Activated CD4-positive, alpha-beta T cell treated with anti-CD3 and anti-CD28 coated beads for 48 hours (primary cell): ENCODE measurements at places on chromosomes 12 and 14.
A peak's percentile ranks its signal among the peaks of the same experiment; 100 is the strongest.

DNA sequence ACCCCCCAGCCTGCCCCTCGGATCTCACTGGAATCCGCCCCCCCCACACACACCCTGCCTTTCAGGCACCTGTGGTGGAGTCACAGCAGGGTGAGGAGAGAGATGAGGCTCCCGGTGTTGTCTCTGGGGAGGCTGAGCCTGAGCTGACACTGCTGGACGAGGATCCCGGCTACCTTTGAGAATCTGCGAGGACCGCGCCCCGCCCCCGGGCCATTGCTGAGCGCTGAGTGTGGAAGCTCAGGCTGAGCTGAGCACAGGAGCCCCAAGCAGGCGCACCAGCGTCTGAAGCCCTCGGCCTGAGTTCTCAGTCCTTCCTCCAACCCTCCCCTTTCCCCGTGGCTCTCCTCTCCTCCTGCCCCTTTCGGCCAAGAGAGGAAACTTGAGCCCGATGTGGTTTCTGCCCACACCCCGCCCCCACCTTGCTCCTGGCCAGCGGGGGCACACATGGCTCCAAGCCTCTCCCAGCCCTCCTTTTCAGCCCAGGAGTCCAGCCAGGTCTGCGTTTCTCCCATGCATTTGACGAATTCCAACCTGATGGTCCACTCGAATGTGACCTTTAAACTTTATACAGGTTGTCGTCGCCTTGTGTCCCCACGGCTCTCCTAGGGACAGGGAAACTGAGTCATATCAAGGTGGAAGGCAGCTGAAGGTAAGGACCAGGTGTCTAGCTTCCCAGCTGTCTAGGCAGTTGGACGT, at the start of gene NFE2:
Gene NFE2 (minus strand): TSS at position 284 of the 696 bp plus-strand sequence. CDS start 5,767 bp downstream, outside the sequence.
- peak; percentile 58 for DNase-seq

GRCh38 chr12:32917094-32917611, 20.6 kb upstream of the PKP2 start:
- no peak for DNase-seq

- no peak for DNase-seq
Observed at GRCh38 chr12:59494617-59495016, 101.2 kb upstream of the SLC16A7 start.

DNA sequence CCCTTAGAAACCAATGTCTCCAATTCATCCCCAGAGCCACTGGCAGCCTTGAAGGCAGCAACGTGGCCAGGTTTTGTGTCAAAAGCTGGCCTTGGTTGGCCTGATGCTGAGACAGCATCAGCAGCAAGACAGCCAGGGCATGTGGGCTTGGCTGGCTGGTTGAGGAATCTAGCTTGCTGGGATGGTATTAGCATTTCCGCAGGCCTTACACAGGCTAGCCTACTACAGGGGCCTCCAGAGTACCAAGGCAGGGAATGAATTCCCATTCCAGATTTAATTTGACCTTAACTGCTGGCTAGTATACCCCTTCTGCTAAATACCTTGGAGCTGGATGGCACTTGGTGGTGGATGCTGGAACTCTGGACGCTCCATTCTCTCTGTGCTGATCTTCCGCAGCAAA, 15.8 kb downstream of the NGDN start:
- no peak for DNase-seq

GRCh38 chr14:73824127-73824526, 27.5 kb upstream of the PTGR2 start:
- DNase-seq, result no peak

DNA sequence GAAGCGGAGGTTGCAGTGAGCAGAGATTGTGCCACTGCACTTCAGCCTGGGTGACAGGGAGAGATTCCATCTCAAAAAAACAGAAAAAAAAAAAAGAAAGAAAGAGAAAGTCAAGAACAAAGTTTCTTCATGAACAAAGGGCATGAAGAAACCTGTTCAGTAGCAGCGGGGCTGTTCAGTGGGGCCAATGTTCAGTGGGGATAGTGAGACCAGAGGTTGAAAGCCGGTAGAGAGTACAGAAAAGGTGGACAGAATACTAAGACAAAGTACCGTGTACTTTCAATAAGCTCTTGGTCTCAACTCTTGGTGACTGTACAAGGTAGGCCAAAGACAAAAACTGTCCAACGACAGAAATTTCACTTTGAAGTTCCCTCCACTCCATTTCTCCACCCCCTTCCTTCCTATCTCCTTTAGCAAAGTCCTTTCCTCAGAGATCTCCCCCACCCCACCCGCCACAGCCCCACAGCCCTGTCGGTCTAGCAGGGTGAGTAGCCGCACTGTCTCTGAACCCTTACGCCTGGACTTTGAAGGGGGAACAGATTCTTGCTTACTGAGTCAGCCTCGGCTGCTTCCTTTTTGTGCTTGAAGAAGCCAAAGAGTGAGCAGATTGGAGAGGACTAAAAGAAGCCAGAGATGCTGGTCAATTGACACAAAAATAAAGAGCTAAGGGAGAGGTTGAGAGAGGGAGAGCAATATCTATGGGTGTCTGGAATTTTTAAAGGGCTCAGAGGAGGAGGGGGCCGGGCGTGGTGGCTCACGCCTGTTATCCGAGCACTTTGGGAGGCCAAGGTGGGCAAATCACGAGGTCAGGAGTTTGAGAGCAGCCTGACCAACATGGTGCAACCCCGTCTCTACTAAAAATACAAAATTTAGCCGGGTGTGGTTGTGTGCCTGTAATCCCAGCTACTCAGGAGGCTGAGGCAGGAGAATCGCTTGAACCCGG, 44.2 kb upstream of the FOS start:
- DNase-seq, result no peak

- no peak for DNase-seq
Observed at GRCh38 chr12:95169368-95169767, 47.9 kb downstream of the FGD6 start.

GRCh38 chr12:89461190-89461589, 63.4 kb downstream of the GALNT4 start:
- no peak for DNase-seq

GRCh38 chr12:59597385-59597781, 1.6 kb downstream of the SLC16A7 start:
- peak; percentile 77 for DNase-seq

DNA sequence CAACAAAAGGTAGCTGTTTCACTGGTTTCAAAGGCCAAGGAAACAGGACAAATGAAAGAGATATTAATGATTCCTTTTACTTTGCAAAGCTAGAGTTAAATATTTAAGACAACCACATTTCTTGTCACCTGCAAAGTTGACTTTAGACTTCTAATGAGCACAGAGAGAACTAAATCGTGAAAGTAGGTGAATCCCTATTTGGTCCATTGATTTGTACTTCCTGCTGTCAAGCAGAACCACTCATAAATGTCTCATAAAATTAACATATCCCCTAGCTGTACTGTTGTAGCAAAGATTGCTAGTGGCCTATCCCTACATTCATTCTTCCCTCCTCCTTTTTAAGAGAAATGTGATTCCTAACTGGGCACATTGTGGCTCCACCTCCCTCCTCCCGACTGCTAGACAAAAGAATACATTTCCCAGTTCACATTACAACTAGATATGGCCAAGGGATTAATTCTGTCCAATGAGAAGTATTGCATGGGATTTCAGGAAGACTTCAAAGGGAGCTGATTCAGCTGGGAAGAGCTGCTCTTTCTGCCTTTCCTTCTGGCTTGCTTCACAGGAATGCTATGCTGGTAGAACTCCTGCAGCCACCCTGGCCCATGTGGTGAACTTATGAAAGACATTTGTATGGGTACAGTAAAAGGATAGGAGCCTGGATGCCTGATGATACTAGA, 227.5 kb upstream of the ABCD2 start:
- no peak for DNase-seq

GRCh38 chr12:6426882-6427671, 17.7 kb upstream of the CD27 start:
- peak; percentile 96 for DNase-seq

GRCh38 chr12:126883697-126884096, 1383.3 kb upstream of the TMEM132C start:
- DNase-seq, result no peak

DNA sequence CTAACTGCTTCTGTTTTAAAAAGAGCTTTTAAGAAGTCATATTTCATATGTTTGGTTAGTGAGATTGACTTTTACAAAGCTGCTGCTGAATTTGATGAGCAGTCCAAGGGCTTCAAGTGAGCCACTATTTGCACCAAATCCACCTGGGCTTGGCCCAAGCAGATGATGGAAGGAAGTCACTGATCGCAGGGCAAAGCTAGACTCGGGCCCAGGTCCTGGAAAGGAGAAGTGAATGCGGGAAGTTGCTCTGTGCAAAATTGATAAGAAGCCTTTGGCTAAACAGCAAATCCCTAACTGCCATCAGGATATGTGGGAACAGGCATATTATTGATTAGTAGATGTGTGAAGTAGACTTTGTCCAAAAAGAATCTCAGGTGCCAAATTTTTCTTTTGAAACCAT, 30.5 kb downstream of the PLXNC1 start:
- no peak for DNase-seq

- DNase-seq, result no peak
Observed at GRCh38 chr12:81224626-81225025, 146.7 kb downstream of the ACSS3 start.

GRCh38 chr12:106994579-106995220, 7.8 kb upstream of the MTERF2 start:
- no peak for DNase-seq

DNA sequence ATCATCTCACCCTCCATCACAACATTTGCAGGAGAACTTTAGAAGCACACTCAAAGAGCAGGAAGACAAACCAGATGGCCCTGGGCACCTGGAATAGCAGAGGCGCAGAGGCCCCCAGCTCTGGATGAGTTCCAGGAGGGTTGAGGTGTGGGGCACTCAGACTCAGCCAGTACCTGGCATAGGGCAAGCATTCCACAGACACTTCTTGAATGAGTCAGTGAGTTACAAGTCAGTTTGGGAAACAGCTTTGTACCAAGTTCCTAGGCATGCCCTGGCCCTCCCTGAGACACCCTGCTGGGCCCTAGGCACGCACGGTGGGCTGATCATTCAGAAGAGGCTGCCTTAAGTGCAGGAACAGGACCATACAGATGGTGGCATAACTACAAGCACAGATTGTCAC, 54.3 kb downstream of the MAP3K9 start:
- no peak for DNase-seq

GRCh38 chr14:53620890-53621289, 335.7 kb downstream of the BMP4 start:
- DNase-seq, result no peak

- DNase-seq, result no peak
Observed at GRCh38 chr14:63891148-63891975, 38.6 kb downstream of the SYNE2 start.

GRCh38 chr14:63896278-63896720, 43.5 kb downstream of the SYNE2 start:
- DNase-seq, result no peak

- no peak for DNase-seq
Observed at GRCh38 chr12:12017798-12018197, 52.9 kb upstream of the BCL2L14 start.

DNA sequence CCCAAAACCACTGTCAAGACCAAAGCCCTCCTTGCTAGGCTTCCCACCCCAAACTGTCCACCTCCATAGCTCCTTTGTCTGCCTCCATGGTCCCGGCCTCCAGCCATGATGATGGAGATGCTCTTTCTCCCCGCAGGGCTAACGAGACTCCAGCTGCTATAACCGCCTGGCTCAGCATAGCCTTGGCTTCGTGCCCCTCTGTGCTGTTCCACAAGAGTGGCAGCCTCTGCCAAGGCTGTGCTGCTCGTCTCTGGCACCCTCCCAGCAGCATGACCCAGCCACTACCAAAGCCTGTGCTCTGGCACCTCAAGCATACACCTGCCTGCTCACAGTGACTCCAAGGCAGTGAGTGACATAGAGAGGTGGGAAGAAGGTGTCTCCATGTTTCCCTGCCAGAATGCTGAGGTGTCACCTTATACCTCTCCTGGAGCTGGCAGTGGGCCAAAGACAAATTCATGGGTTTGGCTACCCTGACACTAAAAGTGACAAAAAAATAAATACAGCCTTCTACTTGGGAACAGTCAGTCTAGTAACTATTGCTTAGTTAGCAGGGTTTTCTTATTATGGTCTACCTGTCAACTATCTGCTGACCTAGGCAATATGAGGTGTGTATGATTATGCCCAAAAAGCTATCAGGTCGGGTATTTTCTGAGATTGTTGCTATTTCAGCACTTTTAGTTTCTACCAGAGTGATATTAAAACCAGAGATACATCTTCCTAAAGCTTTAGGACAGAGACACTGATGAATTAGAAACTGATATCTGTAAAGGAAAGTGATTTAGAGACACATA, 16.1 kb upstream of the KRT73 start:
- no peak for DNase-seq

DNA sequence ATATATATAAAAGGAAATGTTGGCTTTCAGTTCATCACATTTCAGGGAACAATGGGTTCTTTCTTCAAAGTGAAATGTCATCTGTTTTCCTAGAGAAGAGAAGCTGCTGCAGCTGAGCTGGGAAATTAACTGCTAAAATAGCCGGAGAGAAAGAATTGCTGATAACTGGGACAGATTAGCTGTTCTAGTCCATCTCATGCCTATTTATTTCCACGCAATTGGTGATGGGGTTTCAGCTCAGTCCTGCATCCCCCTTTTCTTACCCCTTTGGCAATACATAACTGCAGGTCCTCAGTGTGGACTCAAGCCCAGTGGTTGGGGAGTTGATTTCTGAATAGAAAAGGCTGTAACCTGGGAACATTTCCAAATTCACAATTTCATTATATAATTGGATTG, 436.9 kb upstream of the TMEM132C start:
- no peak for DNase-seq

DNA sequence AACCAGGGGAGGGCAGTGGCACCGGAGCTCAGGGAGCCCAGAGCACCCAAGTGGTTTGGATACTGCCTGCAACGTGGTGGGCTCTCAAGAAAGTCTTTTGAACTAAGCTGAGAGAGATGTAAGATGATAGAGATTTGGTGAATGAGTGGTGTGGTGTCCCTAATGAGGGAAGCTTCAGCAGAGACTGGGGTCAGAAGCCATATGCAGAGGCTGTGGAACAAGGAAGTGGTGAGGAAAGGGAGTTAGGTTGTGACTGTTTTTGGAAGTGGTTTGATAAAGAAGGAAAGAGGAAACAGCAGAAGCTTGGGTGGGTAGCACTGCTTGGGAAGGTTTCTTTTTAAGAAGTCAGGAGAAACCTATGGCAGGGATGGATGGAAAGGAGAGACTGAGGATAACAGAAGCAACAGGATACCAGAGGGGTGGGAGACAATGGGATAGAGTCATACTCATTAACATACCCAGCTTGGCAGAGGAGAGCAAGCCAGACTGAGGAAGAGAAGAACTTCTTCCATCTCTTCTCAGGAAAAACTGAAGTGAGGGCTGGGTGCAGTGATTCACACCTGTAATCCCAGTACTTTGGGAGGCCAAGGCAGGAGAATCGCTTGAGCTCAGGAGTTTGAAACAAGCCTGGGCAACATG, 24.1 kb downstream of the SLC4A8 start:
- no peak for DNase-seq

GRCh38 chr14:73136085-73136386, 271 bp upstream of the PSEN1 start:
- DNase-seq, result no peak

- DNase-seq, result no peak
Observed at GRCh38 chr12:39122562-39123204, 217.3 kb upstream of the CPNE8 start.

GRCh38 chr12:14275886-14276285, 89.6 kb upstream of the ATF7IP start:
- DNase-seq, result no peak
